ENCODE measurements at places on chromosomes 6 and 20. TPM values are rescaled to one million over a fixed set of nuclear protein-coding genes. Genes with fewer than 3 reads are reported as not detected.

GRCh38 chr6:96948631-96949030 lies 24.1 kb downstream of the KLHL32 start:
- no peak for DNase-seq

Gene PGC
- total RNA-seq: not detected

DNA sequence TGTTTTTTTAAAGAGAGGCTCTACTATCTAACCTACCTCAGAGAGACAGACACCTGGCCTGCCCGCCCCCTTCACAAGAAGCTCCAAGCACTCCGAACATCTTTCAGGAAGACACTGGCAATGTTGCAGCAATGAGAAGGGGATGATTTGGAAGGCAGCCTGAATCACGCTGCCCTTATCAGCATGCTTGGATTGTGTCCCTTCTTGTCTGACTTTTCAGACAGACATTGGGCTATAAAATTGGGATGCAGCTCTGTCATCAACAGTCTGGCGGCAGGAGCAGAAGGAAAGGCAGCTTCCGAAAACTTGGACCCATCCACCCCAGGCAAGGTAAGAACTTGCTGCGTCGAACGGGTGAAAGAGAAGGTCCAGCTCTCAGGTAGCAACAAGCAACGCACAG lies 56.0 kb downstream of the CDK5RAP1 start:
- DNase-seq: no peak

Gene TFAP2A
- total RNA-seq: not detected

GRCh38 chr6:70604254-70604653 lies 37.5 kb downstream of the SDHAF4 start:
- no peak for DNase-seq

GRCh38 chr6:101779051-101779844 lies 385.7 kb downstream of the GRIK2 start:
- DNase-seq: no peak

- DNase-seq: peak; percentile 96
These were observed 216.0 kb downstream of the GJA1 start for GRCh38 chr6:121651420-121651819.

DNA sequence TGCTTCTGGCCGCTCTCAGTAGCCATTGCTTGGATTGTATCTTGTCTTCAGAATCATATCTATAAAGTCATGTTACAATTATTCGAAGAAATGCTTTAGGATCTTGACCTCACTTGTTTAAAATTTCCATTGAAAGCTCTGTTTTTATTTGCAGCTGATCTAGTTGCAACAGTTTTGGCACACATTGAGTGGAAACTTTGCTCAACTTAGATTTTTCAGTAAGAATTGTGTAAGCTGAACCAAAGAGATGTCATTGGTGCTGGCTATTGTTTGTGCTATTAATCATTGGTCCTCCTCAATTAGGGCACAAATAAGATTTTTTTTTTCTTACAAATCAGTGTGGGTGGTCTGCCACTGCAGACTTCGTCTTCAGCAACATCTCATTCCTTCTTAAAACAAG lies 649.2 kb downstream of the MMUT start:
- no peak for DNase-seq

DNA sequence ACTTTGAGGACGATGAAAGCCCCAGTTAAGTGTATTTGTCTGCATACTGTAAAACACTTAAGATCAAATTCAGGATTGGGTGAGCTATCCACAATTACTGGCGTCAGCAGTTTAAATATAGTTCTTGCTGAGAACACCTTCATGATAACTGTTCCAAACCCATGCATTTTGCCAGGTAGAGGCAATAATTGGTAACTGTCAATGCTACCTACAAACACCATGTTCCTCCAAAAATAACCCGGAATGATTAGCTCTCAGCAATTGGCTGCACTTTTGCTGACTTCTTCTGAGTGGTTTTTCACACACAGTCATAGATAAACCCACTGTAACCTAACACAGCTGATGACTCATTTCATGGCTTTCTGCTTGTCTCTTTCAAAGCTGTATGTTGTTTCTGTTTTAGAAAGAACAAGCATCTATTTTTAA lies 1358.6 kb upstream of the GJE1 start:
- peak; percentile 82 for DNase-seq

Gene MUCL3
- not detected for total RNA-seq

Gene RIOK1
- total RNA-seq: 19.7 TPM

GRCh38 chr6:147675281-147675680 lies 166.8 kb downstream of the SAMD5 start:
- DNase-seq: no peak

DNA sequence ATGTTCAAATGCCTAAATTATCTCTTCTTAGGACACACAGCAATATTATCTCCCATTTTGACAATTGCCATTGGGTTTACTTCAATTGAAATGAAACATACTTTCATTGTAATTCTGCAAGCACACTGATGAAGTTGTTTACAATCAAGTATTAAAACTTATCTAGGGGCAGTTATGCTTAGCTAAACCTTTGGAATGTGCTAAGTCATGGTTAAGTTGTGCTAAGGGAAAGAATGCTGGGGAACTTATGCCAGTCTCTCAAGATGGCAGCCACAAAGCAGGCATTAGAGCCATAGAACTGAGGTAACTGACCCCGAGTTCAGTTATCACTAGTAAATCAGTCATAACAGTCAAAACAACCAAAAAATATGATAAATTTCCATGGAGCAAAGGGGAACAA lies 59.1 kb upstream of the NT5E start:
- DNase-seq: no peak

Gene CRIP3
- not detected for total RNA-seq

DNA sequence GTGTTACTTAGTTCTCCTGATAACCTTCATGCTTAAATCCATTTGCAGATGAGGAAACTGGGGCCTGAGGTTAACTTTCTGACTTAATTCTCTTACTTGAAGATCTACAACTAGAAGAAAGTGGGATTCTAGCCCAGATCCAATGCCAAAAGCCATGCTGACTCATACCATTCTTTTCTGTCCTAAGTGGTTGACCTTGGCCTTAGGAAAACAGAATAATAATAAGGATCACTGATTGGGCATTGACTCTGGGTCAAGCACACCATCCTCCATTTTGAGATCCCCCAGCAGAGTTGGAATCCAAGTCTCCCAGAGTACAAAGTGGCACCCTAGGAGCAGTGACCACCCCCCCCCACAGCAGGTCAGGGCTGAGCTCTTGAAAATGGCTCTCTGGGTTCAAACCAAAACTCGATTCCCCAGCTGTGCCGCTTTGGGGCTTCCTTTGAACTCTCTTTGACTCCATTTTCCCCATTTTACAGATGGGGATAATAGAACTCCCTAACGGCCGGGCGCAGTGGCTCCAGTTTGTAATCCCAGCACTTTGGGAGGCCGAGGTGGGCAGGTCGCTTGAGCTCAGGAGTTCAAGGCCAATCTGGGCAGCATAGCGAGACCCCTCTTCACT lies 12.8 kb upstream of the ZNF217 start:
- peak; percentile 91 for DNase-seq

Gene SRC
- total RNA-seq: 29.4 TPM

DNA sequence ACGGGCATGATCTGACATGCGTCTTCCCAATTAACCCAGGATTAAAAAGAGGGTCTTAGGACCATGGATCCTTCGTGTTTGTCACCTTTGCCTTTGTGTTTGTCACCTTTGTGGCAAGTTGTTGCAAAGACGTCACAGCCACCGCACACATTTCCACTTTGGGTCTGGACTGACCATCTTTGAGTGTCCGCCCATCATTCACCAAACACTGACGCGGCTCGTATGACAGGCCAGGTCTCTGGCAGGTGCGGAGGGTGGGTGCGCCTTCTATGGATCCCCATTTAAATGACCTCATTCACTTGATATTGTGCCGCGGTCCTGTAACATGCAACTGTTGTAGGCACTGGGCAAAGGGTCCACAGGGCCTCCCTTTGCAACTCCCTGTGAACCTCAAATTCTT lies 404.1 kb downstream of the TAF4 start:
- no peak for DNase-seq

GRCh38 chr6:94736236-94736635 lies 841.1 kb upstream of the MANEA start:
- no peak for DNase-seq

Gene ZSCAN9
- 18.0 TPM for total RNA-seq

DNA sequence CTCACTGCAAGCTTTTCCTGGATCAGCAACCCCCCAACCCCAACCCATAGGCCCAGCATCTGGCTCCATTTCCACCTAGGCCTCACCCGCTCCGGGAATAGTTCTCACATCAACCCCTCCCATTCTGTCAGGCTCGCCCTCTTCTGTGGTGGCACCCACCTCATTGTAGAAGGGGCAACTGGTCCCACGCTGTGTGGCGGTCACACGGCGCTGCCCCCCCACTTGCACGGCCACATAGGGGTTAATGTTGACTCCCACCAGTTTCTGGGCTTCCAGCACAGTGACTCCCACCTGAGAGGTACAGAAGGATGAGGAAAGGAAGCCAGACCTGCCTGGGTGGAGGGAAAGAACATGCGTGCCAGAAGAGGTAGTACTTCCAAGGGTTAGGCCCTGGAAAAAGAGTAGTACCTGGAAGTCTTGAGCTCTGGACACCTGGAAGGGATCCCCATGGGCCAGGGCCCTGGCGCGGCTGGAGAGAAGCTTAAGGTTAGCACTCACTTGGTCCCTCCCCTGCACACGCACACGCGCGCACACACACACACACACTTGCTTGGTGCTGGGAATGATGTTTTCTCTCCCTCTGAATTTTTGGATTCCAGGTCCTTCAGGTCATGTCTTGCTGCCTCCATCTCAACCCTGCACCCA lies 12.7 kb upstream of the SPAG4 start:
- DNase-seq: no peak

Gene TREML2
- not detected for total RNA-seq

DNA sequence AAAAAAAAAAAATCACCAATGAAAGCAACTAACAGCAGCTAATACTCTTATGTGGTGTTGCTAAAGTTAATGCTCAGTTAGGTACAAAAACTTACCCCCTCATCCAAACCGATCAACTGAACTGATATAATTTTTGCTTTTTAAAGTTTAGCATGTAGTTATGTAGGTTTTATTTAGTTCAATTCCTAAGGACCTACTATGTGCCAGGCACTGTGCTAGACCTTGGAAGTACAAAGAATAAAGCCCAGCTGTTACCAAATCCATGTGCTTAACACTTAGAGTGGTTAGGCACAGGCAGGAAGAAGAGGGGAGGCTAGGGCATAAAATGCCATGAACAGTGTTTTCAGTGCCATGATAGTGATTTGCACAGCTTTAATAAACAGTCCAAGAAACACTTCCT lies 85.1 kb downstream of the PDSS2 start:
- DNase-seq: no peak

DNA sequence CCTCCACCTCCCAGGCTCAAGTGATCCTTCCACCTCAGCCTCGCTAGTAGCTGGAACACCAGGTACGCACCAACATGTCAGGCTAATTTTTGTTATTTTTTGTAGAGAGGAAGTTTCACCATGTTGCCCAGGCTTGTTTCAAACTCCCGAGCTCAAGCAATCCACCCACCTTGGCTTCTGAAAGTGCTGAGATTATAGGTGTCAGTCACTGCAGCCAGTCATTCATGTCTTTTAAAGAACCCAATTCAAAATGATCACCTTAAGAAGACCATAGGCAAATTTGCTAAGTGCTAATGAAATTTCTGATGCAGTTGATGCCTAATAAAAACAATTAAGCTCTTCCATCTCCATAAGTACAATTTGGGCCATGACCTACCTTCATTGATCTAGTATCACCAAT lies 2.6 kb upstream of the VNN2 start:
- no peak for DNase-seq

- peak; percentile 62 for DNase-seq
These were observed 43.3 kb downstream of the SLC2A10 start for GRCh38 chr20:46752728-46753127.

DNA sequence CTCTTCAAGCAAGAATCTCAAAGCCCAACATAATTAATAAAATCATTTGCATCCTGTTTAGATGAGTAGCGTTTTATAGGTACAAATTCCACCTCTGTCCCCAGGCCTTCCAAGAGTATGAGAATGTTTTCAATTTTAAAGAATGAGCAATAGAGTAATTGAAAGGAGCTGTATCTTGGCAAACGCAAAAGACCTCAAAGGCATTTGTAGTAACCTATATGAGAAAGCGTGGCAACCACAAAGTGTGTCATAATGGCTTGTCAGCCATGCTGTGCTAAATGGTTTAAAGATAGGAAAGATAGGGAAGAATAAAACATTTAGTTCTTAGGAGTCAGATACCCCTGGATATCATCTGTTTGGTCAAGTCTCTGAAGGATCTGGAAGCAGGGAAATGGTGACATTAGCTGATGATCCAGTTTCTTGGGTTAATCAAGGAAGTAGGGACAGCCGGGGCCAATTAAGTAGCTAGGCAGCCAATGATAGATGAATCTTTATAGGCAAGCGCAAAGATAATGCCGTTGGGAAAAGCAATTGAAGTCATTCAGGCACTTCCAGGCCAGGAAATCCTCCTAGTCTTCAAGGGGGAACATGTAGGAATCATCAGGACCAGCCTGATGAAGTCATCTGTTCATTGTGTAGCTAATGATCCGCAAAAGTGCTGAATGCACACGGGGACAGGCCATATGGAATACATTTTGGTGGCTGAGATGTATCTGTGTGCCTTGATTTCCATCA lies 71.5 kb upstream of the ISM1 start:
- DNase-seq: no peak

DNA sequence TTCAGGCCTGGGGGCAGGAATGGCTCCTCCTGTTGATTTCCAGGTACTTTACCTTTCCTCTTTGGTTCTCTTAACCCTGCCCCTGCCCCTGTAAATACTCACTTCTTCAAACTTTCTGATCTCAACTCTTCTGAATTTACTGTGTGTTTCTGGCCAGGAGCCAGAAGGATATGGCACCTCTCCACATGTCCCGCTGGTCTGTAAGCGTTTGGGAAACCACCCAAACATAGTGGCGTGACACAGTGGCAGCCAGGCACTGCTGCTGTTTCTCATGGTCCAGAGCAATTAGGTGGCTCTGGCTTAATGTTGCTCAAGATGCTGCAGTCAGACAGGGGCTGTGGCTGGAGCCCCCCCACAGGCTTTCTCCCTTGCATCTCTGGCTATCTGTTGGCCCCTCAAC lies 374.5 kb downstream of the RNGTT start:
- DNase-seq: no peak

Gene POU3F2
- total RNA-seq: not detected

All from endothelial cell of umbilical vein (primary cell).